ENCODE measurements at places on chromosomes 1 and 21.

DNA sequence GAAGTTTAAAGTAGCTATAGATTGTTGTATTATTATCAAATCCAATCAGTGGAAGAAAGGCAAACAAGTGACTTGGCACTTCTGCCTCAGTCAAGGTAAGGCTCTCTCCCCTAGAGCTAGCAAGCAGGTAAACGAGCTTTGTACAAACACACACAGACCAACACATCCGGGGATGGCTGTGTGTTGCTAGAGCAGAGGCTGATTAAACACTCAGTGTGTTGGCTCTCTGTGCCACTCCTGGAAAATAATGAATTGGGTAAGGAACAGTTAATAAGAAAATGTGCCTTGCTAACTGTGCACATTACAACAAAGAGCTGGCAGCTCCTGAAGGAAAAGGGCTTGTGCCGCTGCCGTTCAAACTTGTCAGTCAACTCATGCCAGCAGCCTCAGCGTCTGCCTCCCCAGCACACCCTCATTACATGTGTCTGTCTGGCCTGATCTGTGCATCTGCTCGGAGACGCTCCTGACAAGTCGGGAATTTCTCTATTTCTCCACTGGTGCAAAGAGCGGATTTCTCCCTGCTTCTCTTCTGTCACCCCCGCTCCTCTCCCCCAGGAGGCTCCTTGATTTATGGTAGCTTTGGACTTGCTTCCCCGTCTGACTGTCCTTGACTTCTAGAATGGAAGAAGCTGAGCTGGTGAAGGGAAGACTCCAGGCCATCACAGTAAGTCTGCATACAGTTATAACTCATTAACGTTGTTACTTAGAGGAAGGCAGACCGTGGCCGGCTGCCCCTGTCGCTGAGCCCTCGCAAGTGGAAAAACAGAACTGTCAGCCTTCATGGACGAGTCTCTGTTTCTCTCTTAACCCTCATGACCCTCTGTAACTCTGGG, at the start of gene PALMD:
PALMD (plus strand) TSS at position 415 of the 833 bp plus-strand sequence; CDS start at position 620, 205 bp downstream.
- no peak for DNase-seq

- DNase-seq: peak; percentile 32
These were observed 58.6 kb downstream of the ADARB1 start for GRCh38 chr21:45132841-45133573.

GRCh38 chr1:160009801-160010200, 22.0 kb downstream of the PIGM start:
- DNase-seq: no peak

GRCh38 chr21:17921579-17922530, 102.7 kb upstream of the C21orf91 start:
- no peak for DNase-seq

DNA sequence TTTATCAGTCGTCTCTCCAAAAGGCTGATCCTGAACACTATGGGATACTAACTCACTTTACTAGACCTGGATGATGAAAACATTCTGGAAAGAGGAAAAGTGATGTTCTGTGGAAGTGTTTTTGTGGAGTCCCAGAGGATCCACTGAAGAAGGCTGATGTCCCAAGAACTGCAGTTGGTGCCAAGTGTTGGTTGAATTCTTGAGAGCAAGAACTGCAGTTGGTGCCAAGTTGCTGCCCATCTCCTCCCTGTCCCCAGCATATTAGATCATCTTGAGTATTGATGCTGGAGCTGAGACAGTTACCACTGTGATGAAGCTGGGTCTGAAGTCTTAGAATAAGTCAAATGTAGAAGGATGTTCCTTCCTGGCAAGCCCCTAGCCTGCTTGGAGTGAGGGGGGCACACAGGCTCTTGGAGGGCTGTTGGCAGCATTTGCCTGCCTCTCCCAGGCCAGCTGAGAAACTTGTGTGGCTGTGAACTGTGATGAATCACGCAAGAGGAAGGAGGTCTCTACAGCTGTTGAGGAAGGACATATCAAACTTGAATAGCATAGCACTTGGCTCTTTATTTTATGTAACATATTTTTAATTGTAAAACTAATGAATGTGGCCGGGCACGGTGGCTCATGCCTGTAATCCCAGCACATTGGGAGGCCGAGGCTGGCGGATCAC, 48.1 kb downstream of the DNAJC6 start:
- DNase-seq: no peak

DNA sequence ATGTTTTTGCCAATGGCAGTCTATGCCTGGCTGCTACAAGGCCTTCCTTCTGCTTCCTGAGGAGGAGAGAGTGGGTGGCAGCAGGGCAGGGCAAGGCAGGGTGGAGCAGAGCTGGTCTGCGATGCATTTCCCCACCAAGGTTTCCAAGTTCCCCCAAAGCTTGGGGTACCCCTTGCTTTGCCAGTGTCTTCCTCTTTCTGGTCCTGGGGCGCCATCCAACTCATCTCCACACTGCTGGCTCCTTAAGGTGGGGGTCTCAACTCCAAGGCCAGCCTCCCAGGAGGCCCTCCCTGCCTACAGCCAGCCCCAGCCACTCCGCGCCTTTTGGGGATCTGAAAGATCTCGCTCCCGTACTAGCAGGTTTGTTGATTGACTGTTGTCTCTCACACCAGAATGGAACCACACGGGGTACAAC, 3.9 kb upstream of the SKI start:
- peak; percentile 72 for DNase-seq

GRCh38 chr1:908661-909060, 15.1 kb upstream of the SAMD11 start:
- no peak for DNase-seq

DNA sequence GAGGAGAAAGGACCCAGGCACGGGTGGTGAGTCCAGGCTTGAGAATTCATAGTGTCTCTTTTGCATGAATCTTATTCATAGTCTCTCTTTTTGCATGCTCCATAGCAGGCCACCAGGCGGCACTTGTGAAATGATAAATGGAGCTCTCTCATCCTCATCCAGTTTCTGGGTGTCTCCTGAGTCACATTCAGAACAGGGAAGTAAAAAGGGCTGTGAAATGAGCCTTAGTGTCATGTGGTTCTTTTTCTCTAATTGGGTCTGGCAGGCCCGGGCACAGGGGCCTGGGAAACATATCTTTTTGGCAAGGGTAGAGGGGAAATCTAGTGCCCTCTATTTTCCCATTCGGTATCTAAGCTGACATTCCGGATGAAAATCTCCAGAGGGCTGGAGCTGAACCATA, 19.1 kb upstream of the NCF2 start:
- DNase-seq: peak; percentile 93

DNA sequence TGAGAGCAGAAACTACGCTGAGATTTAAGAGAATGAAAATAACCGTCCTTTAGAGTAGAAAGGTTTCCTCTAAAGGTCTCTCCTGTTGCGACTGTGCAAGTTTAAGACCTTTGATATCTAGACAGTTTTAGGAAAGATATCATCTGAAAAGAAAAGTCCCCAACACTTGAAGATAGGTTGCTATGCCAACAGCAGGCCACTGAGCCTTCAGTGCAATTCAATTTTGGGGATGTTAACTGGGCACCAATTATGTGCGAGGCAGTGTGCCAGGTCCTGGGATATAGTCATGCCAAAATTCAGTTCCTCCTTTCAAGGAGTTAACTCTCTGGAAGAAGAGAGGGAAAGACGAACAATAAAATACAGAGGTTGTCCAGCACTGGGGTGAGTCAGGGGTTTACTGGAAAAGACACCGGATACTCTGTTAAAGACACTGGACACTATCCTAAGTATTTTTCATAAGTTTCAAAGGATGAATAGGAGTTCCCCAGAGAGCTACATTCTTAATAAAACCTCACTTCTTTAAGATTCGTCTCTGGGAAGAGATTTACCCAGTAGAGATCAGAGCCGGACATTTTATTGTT, 25.5 kb upstream of the ZNF281 start:
- DNase-seq: no peak

DNA sequence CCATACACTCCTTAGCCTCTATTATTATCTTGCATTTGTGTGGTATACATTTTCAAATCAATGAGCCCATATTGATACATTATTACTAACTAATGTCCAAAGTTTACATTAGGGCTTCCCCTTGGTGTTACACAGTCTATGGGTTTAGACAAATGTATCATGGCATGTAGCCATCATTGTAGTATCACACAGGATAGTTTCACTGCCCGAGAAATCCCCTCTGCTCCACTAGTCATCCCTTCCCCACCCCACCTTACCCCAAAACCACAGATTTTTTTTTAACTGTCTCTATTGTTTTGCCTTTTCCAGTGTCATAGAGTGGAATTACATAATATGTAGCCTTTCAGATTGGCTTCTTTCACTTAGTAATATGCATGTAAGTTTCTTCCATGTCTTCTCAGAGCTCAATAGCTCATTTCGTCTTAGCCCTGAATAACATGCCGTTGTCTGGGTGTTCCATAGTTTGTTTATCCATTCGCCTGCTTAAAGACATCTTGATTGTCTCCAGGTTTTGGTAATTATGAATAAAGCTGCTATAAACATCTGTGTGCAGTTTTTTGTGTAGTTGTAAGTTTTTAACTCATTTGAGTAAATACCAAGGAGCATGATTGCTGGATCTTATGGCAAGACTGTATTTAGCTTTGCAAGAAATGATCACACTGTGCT, 86.4 kb upstream of the LYST start:
- no peak for DNase-seq

DNA sequence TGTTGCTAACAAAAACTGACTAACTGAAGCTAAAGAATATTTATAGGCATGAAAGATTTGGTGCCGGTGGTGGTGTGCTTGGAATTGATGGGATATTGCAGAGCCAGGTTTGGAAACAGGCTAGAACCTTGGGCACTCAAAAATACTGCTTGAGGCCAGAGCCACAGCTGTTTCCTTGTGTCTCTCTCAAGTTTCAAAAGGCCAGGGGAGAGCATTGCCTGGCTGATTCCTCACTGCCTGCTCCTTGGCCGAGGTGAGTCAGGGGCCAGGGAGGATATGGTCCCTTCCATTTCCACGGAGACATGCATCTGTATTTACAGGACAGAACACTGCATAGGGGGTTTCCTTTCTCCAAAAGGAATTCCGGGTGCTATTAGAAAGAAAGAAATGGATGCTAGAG, 36.1 kb upstream of the IVNS1ABP start:
- DNase-seq: no peak

DNA sequence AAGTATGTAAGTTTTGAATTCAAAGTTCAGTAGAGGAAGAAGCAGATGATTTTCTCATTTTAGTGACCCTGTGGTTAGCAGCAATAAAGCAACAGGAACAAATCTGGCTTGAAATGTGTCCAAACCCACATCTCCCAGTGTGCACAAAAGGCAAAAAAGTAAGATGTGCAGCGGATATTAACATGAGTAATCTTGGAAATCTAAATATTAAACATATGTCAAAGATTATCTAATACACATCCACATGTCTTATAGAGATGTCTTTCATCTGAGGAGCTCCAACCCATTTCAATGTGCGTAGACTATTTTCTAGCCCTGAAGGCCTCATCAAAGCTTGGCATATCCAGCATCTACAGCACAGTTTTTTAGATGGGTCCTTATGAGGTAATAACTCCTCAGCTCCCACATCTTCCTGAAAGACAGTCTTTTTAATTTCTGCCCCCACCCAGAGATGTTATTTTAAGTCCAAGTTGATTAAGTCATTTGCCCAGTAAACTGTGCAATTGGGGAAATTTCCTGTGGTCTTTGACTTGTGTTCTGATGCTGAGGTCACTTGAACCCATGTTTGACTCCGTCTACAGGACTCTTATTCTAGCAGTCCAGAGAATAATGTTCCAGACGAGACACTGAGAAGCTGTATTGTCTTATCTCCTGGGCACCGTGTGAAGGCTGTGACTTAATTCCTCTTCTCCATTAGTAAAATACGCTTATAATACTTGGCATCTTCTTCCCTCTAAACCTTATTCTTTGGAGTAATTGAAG, 73.7 kb downstream of the LMO4 start:
- DNase-seq: peak; percentile 30

GRCh38 chr21:34688145-34688544, 19.4 kb downstream of the CLIC6 start:
- peak; percentile 19 for DNase-seq

DNA sequence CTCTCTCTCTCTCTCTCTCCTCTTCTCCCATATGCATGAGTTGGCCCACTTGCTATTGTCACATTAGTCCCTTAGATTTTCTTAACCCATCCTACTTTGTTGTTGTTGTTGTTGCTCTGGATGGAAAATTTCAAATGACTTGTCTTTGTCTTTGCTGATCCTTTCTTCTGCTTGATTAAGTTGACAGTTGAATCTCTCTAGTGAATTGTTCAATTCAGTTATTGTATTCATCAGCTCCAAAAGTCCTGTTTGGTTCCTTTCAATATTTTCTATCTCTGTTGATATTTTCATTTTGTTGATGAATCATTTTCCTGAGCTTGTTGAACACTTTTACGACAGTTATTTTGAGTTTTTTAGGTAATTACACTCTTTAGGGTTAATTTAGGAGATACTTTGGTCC, 18.8 kb upstream of the SLC35D1 start:
- no peak for DNase-seq

DNA sequence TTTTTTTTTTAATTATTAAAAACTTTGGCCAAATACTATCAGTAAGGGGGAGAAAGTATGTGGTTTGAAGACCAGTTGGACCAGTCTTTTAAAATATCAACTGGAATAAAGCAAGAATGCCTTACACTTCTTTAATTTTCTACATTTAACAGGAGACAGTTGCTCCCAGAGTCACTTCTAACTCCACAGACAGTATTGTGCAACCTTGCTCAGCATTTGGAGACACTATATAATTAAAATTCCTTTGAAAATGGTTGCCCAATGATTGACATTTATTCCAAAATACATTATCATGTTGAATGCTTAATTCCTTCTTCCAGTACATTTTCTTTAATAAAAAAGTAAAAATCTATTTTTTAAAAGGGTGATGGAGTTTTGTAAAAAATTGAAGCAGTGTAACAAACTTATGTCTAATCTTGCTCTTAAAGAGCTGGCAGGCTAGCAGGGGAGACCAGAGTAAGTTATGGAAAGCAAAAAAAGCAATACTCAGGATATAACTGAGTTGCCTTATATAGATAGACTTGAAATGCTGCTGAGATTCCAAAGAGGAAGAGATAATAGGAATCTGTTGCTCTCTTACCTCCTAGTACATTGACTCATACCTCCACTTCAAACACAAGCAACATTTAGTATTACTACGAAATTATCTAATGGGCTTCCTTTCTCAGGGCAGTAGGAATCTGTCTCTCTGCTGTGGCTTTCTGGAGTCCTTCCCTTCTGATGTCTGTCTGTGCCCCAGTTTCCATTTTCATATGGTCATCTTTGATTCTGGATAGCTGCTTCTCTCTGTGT, 69.7 kb upstream of the RGL1 start:
- DNase-seq: peak; percentile 36

All from inflammatory macrophage (primary cell).